ENCODE measurements at places on chromosomes 3 and 15.

- no peak for DNase-seq
Observed at GRCh38 chr15:68829068-68829467, 8.4 kb upstream of the ANP32A start.

DNA sequence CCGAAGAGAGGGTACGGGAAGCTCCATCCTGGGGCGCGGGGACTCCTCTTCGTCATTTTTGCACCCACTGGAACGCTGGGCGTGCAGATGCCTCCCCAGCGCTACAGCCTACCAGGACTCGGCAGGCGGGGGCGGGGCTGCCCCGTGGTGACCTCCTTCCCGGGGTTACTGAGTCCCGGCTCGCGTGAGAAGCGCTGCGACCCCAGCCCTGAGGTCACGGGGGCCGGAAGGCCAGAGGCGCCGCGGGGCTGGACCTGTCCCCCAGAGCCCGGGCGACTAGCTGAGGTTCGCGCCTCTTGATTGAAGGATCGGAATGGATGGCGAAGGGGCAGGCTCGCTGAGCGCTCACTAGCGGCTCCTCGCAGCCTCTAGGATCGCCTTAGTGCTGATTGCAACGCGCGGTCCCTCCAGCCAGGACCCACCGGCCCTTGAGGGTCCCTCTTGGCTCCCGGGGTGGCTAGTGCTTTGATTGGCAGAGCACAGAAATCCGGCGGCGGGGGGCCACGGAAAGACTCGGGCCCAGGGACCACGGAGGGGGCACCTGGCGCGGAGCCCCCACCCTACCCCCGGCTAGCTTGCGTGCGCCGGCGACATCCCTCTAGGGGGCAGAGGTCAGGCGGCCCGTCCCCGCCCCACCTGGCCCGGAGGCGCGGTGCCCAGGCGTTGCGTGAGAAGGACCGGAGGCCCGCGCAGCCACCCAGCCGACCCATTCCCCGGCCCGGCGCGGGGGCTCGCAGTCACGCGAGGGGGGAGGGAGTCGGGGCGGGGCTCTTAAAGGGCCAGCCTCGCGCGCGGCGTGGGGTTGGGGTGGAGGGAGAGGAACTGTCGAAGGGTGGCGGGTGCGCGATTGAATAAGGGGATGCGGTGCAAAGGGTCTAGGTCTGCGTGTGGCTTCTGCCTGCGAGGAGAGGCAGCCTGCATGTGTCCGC lies 781 bp upstream of the CYP1A1 start:
- DNase-seq, result no peak

GRCh38 chr15:62603742-62604141 lies 438.7 kb upstream of the C2CD4B start:
- no peak for DNase-seq

DNA sequence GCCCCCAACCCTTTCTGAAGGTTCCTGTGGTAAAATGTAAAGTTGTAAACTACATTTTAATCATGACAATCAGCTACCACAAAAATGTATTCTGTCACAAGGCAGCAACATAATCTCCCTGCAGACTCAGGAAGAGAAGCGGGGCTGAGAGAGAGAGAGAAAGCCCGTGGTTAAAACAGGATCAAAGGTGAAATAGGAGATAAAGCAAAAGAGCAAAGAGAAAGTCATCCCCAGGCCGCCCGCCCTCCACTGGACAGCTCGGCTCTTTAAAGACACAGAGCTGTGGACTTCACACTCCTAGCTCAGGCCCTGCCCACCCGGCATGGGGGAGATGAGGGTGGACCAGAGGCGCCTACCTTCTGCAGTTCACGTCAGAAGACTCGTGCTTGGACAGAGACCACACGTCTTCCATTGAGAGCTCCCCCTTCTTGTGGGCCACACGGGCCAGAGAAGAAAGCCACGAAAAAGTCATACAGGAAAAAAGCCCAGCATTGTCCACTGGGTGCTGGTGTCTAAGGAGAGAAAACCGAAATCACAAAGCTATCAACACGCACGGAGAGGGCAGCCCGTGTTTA lies 29.4 kb downstream of the ABCC5 start:
- no peak for DNase-seq

DNA sequence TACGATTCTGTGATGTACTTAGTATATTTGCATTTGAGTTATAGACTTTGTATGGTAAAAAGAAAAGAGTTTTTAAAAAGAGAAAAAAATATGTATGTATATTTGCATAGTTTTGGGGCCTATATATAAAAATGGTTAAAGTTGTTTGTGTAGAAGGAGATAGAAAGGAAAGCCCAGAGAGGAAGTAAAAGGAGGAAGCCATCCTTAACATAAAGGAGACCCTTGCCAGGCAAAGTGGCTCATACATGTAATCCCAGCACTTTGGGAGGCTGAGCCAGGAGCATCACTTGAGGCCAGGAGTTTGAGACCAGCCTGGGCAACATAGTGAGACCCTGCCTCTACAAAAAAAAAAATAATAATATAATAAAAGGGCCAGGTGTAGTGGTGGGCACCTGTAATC lies 8.4 kb downstream of the SNAP23 start:
- no peak for DNase-seq

- no peak for DNase-seq
Observed at GRCh38 chr3:45112939-45113338, 33.2 kb downstream of the CDCP1 start.

DNA sequence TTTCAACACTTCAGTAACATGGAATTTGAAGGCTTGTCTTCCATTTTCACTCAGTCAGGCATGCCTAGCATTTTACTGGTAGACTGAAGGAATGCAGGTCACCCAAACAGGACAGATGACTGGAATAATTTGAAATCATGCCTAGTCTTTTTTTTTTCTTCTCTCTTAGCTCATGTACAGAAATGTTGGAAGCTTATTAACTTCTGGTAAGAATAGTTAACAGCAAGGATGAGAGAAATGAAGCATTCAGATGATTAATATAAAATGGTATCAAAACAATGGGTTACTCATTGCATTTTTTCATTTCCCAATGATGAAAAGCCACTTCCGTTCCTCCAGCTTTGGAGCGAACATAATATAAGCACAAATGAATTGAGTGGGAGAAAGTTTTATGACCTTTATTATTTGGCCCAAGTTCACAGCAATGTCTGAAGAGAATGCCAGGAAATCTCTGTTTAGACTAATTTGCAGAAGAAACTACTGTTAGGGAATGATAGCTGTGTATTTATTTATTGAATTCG lies 431.6 kb upstream of the RASGRP1 start:
- DNase-seq, result no peak

DNA sequence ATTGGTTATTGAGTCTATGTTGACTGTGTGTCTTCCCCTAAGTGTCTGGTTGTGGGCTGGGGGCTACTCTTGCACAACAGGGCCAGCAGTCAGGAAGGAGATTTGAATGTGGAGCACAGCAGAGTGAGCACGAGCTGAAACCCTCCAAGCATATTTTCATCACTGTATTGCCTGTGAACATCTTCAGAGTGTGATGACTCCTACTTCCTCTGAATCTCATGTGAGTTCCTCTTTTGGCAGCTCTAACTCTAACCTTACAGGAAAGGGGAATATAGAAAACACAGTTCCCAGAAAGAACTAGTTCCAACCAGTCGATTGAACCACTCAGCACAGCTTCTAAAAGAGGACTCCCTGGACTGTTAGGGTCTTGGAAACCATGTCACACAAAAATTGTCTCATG lies 211.6 kb downstream of the RAP2B start:
- DNase-seq, result no peak

DNA sequence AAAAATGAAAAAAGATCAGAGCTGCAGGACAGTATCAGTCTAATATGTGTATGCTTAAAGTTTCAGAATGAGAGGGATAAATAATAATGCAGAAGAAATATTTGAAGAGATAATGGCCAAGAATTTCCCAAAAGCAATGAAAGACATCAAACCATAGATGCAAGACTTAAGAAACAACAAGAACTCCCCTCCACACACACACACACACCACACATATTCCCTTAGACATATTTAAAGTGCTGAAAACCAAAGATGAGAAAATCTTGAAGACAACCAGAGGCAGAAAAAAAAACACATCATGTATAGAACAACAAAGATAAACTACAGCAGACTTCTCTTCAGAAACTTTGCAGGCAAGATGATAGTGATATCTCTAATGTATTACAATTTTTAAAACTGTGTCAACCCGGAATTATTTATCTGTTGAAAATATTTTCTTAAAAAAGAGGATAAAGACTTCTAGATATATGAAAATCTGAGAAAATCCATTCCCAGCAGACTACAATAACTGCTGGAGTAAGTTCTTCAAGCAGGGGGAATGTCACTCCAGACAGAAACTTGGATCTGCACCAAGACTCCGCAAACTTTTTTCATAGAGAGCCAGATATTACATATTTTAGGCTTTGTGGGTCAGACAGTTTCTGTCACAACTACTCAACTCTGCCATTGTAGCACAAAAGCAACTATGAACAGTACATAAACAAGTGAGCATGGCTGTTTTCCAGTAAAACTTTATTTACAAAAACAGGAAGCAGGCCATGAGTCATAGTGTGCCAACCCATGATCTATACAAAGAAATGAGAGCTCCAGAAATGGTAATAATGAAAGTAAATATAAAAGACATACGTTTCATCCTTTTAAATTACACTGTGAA lies 223.4 kb upstream of the CGNL1 start:
- DNase-seq, result no peak

DNA sequence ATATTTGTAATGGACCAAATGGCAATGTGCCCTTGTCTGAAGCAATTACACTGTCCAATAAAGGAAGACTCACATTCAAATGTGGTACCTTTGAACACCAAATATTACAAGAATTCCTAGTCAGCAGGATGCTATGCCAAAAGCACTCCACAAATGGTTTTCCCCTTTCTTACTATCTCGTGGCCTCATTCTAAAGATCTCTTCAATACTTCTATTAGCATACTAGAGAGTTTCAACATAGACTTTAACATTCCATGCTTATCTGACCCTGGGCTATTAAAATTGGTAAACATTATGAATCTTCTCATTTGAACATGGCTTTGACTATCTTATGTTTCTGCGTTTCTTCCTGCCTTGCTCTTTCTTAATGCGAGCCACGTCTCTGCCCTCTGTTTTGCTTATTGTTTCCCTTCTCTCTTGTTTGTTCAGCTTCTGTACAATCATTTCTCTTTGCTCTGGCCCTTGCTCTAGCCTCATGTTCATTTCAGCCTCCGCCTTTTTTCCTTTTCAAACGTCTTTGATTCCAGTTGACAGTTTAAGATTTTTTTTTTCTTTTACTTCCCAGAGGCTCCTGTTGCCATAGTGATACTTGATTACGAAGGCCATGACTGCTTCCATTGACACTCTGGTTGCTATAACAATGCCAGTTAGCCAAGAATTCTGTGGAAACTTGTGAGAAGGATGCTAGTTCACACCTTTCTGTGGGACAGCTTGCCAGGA lies 49.5 kb upstream of the SLC9A9 start:
- DNase-seq, result no peak

DNA sequence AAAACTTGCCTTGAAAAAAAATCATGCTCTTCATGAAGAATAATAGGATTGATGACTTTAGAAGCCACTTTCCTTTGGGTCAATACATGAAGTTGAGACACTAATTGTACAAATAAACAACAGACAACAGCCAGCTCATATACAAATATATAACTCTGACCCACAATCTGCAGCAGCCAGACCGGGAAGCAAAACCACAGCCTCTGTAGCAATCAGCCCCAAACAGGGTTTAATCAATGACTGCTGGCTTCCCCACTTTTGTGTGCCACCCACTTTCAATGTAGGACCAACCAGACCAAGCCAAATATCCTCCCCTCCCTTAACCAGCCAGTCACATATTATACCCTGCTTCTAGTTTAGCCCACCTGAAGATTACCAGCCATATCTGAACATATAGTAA lies 39.0 kb downstream of the IFT57 start:
- no peak for DNase-seq

DNA sequence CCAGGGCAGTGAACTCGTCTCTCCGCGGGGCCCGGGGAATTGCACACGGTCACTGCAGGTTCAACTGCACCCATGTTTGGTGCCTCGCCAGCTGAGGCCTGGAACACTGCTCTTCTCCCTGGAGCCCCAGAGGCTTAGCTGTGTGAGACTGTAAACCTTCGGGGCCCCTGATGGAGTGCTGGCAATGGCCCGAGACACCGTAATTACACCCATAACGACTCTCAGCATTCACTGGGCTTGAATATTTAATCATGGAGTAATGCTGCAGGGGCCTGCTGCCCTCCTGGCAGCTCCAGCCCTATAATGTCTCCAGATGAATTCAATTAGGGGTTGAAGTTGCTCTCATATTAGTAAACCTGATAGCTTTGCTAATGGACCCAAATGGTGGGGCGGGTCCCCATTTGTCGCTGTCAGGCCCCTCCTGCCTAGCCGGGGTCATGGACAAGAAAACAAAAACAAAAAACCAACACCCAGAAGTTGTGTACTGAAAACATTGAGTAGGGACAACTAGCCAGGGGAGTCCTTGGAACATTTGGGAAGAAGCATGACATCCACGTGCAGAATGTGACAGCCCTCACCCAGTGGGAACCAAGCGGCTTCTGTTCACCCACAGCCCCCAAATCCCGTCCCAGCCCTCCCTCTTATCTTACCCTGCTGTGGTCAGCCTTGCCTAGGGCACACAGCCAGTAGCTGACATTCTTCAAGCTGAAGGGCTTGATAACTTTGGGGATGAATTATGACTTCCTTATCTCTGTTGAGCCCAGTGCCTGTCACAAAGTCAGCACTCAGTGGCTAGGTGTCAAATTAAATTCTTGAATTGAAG lies 74.3 kb upstream of the SCN5A start:
- DNase-seq, result no peak

GRCh38 chr3:30640851-30641250 lies 34.5 kb downstream of the TGFBR2 start:
- no peak for DNase-seq

- no peak for DNase-seq
Observed at GRCh38 chr3:54042259-54042823, 80.0 kb upstream of the CACNA2D3 start.

- peak; percentile 47 for DNase-seq
Observed at GRCh38 chr3:184525337-184526087, 36.1 kb upstream of the EPHB3 start.

DNA sequence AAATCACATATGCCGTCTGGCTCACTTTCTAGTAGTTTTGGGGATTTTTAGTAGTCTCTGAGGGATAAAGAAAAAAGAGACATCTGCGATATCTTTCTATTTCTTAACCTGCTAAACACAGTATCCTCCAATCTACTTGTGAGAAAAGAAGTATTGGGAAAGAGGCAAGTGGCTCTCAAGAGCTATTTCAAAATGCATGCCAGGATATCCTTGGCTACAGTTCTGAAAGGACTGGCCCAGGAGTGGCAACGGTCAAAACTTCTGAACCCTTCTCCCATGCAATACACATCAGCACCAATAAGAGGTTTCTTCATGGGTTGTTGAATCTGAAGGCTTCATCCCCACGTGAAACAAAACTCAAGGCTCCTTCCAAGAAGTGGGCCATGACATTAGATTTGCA lies 204.0 kb upstream of the WNT5A start:
- DNase-seq, result no peak

- DNase-seq, result no peak
Observed at GRCh38 chr15:60044636-60045270, 40.6 kb downstream of the FOXB1 start.
